ENCODE measurements at places on chromosomes 5 and 9.

DNA sequence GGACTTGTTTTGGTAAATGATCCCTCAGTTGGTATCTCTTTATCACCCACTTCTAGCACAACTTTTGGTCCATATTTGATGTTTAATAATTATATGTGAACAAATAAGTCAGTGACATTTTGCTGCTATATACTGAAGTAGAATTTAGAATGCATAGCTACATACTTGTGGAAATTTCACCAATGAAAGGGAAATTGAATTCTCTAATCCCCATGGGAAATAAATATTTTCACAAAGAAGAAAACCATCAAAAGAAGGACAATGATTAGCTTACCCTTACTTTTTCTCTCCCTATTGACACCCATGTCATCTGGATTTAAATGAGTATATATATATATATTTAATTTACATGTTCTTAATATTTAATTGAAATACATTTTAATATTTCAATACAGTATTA lies 94.3 kb upstream of the DAB2 start:
- no peak for DNase-seq

DNA sequence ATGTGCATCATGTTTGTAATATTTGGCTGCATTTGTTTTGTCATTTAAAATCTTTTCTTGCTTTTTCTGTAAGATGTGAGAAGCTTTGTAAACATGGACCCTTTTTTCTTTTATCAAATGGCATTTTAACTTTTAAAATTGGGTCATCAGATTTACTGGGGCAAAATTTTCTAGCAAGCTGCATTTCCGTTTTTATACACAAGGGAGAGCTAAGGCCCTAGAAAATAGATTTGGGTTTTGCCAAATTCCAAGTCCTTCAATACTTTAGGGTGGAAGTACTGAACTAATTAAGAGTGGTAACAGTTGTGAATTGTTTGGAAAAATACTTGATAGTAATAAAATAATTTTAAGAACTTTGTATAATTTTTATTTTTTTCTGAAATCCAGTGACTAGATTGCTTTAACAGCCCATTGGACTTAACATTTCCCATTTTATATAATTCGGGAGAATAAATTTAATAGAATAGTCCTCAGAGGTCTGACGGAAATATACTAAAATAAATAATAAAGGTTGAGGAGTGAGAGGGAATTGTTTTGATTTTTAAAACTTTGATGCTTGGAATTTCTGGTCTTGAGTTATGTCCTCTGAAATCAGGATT lies 117.4 kb downstream of the SMARCA2 start:
- no peak for DNase-seq

DNA sequence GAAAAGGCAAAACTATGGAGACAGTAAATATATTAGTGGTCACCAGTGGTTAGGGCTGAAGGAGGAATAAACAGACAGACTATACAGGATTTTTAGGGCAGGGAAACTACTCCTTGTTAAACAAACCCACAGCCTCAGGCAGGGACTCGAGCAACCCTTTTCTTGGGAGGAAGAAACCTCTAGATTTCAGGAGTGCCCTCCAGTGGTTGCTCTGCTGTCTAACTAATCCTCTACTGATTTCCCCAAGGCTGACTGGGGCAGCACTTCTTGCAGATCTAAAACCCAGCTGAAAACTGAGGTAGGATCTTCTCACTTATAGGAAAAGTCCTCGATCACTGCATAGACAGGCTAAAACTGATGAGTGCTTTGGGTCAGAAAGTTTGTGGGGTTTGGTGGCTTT lies 176.8 kb downstream of the ISOC1 start:
- DNase-seq: no peak

DNA sequence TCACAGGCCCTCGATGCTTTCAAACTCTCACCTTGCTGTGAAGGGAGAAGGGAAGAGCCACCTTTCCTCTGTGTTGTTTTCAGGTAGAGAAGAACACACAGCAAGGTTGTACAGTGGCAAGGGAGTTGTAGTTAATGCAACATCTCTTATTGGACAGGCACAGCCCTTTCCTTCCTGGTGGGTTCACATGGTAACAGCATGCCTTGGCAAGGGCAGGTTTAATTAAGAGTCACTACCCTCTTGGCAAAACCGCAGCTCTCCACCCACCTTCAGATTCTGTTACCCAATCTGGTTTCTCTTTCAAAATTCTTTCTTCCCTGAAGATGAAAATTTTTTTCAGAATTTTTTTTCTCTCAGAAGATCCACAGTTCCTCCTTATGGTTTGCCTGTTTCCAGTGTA lies 253.1 kb downstream of the TLR4 start:
- no peak for DNase-seq

GRCh38 chr5:50853151-50853550 lies 186.7 kb downstream of the PARP8 start:
- no peak for DNase-seq

GRCh38 chr9:2623288-2624050 lies 1.9 kb downstream of the VLDLR start:
- DNase-seq: no peak

DNA sequence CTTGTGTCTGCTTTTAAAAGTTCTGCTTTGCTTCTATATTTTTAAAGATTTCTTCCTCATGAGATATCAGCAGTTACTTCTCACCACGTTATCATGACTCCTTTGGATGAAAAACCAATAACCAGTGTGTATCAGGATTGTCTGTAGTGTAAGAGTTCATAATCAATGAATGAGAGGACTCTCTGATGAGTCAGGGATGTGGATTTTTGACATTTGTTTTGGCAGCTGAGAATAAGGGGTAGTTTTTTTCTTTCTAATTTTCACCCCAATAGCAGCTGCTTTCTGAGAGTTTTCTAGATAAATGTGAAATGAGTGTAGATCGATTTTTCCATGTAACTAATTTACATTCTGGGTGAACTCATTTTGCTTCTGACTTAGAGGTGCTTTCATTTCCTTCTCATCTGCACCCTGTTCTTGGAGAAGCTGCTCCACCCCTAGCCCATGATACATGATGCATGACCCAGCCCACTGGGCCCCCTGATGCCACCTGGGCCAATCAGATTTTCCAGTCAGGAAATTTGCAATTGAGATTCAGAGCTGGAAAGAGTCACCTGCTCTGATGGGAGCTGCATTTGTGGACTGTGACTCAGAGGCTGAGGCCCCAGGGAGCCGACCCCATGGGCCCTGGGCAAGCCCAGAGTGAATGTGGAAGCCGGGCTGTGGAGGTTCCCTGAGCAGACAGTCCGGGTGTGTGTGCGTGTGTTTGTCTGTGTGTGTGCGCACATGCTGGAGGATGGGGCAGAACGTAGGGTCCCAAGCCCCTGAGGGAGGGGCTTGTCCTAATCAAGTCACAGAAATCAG lies 159.3 kb downstream of the RGS3 start:
- DNase-seq: no peak

- no peak for DNase-seq
Measured at GRCh38 chr9:131976157-131977108, 103.2 kb downstream of the MED27 start.

All from T-helper 9 cell (primary cell).